Pulmonary artery endothelial cell (primary cell): ENCODE measurements at places on chromosomes 12 and 14. TPM values are rescaled to one million over a fixed set of nuclear protein-coding genes. Genes with fewer than 3 reads are reported as not detected.

DNA sequence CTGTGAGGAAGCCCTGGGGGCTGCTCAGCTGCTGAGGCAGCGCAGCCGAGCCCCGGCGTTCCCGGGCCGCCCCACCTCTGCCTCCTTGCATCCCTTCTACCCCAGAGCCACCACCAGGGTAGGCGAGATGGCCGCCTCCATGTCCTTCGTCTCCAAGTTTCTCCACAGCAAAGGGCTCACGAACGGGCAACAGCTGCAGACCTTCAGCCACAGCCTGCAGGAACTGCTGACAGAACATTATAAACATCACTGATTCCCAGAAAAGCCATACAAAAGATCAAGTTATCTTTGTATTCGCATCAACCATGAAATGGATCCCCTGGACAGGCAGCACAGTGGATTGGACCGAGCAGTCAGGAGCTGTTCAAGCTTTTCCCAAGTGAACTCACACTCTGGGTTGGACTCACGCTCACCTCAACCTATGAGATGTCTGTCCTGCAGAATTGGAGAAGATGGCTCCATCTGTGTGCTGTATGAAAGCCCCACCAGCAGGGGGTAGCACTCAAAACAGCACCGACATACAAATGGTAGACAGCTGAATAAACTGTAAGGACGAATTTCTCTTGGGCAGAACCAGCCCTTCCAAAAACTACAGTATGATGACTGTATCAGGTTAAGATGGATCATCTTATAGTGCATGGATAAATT lies 19.4 kb upstream of the A2M start:
- no peak for DNase-seq

DNA sequence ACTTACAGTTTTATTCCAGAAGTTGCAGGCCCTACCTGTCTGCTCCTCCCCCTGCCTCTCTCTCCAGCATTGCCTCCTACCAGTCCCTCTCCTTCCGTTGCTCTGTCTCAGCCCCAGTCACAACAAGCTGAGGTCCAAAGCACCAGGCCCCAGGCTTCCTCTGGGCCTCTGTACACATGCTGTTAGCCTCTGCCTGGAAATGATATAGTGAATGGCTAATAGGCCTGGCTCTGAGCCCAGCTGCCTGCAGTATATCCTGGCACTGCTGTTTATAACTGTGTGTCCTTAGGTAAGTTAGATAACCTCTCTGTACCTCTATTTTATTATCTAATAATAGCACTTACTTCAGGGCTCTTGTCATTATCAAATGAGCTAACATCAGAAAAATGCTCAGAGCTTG lies 114.9 kb upstream of the PWP1 start:
- DNase-seq: peak; percentile 78

GRCh38 chr12:62522984-62523383 lies 56.4 kb downstream of the MON2 start:
- no peak for DNase-seq

DNA sequence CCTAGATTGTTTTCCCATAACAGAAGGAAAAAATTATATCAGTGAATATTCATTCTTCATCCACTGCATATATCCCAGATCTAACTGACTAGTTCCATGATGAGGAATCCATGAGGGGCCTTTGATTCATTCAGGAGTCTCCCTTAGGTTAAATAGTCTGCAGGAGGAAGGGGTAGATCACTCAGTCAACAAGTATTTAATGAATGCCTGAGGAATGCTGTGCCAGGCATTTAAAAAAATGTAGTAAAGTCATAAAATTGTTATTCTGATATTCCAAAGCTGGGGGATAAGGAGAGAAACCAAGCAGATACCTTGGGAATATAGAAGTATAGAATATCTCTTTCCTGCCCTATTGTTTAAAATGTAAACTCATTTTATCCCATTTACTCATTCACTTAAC lies 216.2 kb upstream of the CAND1 start:
- no peak for DNase-seq

DNA sequence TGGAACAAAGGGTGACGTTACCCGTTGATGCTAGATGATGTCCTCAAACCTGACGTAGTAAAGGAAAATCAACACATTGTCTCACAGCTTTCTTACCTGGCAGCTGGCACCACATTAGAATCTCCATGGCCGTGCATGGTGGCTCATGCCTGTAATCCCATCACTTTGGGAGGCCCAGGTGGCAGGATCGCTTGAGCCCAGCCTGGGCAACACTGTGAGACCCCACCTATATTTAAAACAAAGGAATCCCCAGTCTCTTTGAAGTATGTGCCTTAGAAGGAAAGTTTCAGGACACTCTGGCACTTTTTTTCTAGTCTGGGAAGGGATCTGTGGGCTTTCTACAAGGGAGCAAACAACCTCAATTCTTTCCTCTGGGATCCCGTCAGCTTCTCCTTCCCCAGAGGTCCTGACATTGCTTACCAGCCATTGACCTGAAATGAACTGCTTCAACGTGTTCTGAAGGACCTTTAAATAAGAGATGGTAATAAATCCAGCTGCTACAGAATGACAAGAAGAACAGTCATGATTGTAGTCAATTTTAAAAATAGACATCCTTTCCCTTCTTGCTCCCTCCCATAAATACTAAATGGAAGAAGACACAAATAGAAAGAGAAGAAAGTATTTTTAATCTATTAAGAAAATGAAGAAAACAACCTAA lies 33.7 kb upstream of the TTC7B start:
- no peak for DNase-seq

DNA sequence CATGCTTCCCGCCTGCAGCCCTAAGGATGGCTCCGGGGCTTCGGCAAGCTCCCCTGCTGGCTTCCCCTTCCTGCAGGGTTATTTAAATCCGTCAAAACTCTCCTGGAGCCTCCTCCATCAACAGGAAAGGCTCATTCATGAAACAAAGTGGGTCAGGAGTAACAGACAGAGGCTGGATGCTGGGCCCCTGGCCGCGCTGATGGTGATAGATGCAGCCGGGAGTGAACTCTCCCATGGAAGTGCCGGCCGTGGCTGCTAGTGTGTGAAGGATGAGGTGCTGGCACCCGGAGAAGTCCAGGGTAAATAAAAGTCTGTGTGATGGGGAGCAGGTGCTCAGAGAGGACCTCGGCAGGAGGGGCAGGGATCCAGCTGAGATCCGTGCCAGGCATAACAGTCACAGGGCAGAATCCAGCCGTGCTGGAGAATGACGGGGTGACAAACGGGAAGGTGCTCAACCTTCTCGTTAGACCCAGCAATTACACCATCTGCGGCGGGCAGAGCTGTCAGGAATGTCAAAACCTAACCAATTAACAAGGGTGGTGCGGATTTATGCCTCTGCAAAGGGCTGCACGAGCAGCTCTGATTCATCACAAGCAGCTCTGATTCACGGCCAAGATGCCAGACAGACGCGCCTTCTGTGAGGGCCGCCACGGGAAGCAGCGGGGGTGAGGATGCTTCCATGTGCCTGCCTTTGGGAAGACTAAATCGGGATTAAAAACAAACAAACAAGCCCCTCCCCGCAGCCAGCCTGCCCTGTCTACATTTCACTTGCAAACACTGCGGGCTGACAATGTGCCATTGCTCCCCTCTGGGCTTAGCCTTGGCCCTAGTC lies 55.6 kb downstream of the SYNE3 start:
- DNase-seq: peak; percentile 33

GRCh38 chr12:45601390-45601789 lies 128.1 kb upstream of the ARID2 start:
- DNase-seq: no peak

DNA sequence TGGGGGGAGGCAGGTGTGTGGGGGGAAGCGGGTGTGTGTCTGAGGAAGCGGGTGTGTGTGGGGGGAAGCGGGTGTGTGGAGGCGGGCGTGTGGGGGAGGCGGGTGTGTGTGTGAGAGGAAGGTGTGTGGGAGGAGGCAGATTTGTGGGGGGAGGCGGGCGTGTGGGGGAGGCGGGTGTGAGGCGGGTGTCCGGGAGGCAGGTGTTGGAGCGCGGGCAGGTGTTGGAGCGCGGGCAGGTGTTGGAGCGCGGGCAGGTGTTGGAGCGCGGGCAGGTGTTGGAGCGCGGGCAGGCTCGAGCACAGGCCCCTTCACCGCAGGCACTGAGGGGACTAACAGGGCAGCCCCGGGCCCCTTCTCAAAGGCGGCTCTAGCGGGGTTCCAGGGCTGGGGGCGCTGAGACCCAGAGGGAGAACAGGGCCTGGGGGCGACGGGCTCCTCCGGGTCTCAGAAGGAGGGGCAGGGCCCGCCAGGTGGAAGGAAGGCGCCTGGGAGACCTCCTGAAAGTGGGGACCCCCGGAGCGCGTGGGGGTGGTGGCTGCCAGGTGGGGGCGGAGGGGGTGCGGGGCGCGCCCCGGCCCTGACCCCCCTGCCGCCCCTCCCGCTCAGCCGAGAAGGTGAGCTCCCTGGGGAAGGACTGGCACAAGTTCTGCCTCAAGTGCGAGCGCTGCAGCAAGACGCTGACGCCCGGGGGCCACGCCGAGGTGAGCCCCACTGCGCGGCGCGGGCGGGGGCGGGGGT lies 3.2 kb downstream of the CRIP2 start:
- no peak for DNase-seq

DNA sequence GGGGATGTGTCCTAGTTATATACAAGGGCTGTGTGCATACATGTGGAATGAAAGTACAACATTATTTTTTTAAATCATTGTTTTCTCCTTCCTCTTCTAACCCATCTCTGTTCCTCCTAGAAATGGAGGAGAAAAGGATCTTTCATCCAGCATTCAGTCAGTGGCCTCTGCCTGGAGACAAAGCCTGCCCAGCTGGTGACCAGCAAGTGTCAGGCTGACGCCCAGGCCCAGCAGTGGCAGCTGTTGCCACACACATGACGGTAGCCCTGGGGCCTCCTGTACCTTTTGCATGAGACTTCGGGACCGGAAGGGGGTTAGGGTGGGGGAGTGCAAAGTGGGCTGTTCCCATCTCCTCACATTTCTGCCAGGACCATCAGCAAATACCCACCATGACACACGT lies 46.2 kb downstream of the ERH start:
- no peak for DNase-seq

- DNase-seq: no peak
These were observed 927.6 kb downstream of the GALC start for GRCh38 chr14:87065366-87065765.

DNA sequence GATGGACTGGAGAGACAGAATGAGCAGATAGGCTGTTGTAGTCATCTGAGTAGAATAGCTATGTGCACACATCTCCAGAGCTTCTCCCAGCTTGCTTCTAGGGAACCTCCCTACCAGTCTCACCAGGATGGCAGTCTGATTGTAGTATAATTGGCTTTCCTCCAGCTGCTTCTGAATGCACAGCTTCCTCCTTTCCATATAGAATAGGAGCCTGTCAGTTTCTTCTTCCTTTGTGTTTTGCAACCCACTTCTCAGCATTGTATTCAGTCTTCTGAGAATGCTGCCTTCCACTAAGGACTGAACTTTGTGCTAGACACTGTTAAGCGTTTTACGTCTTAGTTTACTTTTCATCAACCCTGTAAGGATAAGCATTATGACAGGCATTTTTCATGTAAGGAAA lies 2.2 kb upstream of the CSAD start:
- no peak for DNase-seq

- DNase-seq: no peak
These were observed 412.4 kb downstream of the PCNX1 start for GRCh38 chr14:71319666-71320065.

DNA sequence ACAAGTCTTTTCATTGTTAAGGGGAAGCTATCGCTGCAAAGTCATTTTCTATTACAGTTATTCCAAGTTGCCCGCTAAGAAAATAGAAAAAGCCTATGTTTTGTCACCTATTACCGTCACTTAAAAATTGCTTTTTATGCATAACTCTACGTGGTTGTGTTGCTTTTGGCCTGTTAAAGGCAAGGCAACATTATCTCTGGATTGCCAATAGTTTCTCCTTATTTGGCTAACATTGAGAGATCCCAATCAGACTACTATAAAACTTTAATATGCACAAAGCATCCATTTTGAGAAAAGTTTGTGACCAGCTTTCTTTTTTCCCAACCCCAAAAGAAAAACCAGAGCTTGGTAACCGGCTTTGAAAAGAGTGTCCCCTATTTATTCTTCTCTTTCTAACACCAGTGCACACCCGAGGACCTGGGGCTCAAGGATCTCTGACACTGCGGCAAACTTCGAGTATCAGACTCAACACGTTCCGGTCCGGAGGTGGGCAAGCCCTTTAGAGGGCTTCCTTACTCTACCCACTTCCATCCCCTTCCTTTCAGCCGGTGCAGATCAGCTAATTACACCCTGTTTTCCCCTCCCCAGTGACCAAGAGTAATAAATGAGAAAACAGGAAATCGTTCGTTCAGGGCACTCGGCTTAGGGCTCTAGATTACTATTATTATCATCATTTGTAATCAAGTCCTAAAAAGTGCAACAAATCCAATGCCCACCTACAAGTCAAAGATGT lies 1.2 kb downstream of the PPP1R12A start:
- DNase-seq: no peak

GRCh38 chr12:48996794-48997718 lies 2.1 kb downstream of the DDN start:
- DNase-seq: no peak

The PROX2 gene
- total RNA-seq: not detected in 2 replicates

The FIGNL2 gene
- 0.18 and 0.53 TPM in 2 replicates for total RNA-seq

The DNAJC22 gene
- total RNA-seq: 0.79 and 0.85 TPM in 2 replicates

The WIF1 gene
- not detected in 2 replicates for total RNA-seq

The TMTC1 gene
- 15.0 and 49.9 TPM in 2 replicates for total RNA-seq

The PRKCH gene
- total RNA-seq: 282 and 283 TPM in 2 replicates

The GDF11 gene
- total RNA-seq: 3.6 and 5.1 TPM in 2 replicates

The PMCH gene
- total RNA-seq: 0.32 and 0.66 TPM in 2 replicates

The KCNMB4 gene
- 3.8 and 8.7 TPM in 2 replicates for total RNA-seq
